ENCODE measurements at places on chromosomes 6 and 20. TPM values are rescaled to one million over a fixed set of nuclear protein-coding genes. Genes with fewer than 3 reads are reported as not detected.

The UBR2 gene
- polyA plus RNA-seq = 11.5 TPM

The METTL24 gene
- polyA plus RNA-seq = 0.77 TPM

- no peak for DNase-seq
Observed at GRCh38 chr20:40510622-40511021, 178.4 kb downstream of the MAFB start.

The CTAGE9 gene
- not detected for polyA plus RNA-seq

The SLC26A8 gene
- polyA plus RNA-seq = not detected

DNA sequence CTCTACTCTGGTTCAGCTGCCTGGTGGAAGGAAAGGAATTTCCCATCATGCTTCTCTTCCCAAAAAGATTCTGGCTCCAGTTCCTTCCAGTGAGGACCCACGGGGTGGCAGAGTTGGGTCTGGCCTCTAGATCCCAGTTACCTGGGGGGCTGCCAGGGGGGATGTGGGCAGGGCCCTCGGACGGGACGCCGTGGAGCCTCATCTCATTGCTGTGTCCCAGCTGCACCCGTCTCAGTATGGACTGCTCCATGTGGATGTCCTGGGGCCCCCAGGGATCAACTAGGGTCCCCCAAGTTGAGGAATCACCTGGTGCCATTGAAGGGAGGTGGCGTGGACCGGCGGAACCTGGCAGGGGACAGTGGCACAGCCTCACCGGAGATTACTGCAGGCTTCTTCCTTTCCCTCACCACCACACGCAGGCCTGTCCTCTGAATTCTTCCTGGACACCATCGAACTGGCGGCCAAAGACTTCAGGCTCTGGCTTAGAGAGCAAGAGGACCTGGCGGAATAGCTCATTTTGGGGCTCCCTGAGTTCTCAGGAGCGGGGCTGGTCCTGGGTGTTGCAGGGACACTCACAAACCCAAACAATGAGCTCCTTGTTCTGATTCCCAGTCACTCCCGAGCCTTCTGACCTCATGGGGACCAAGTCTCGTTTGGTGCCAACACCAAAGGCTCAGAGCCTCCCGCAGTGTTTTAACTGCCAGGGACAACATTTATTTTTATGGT lies 8.5 kb downstream of the ZBP1 start:
- DNase-seq = peak; percentile 51

- DNase-seq = peak; percentile 14
Observed at GRCh38 chr20:370151-370600, 10.4 kb upstream of the TRIB3 start.

- DNase-seq = no peak
Observed at GRCh38 chr20:4546786-4547185, 174.9 kb upstream of the PRND start.

Measured in right cardiac atrium (tissue), 5 donors.